ENCODE measurements at places on chromosomes 13 and 19. TPM values are rescaled to one million over a fixed set of nuclear protein-coding genes. Genes with fewer than 3 reads are reported as not detected.
A peak's percentile ranks its signal among the peaks of the same experiment; 100 is the strongest.

The UBE2L5 gene
- not detected for total RNA-seq

The ZNF491 gene
- total RNA-seq = 4.2 TPM

The HSH2D gene
- total RNA-seq = not detected

The SLC7A10 gene
- not detected for total RNA-seq

The KCNN1 gene
- 0.31 TPM for total RNA-seq

The TEX29 gene
- 0.94 TPM for total RNA-seq

GRCh38 chr19:694481-695351, 536 bp downstream of the PRSS57 start:
- no peak for DNase-seq

DNA sequence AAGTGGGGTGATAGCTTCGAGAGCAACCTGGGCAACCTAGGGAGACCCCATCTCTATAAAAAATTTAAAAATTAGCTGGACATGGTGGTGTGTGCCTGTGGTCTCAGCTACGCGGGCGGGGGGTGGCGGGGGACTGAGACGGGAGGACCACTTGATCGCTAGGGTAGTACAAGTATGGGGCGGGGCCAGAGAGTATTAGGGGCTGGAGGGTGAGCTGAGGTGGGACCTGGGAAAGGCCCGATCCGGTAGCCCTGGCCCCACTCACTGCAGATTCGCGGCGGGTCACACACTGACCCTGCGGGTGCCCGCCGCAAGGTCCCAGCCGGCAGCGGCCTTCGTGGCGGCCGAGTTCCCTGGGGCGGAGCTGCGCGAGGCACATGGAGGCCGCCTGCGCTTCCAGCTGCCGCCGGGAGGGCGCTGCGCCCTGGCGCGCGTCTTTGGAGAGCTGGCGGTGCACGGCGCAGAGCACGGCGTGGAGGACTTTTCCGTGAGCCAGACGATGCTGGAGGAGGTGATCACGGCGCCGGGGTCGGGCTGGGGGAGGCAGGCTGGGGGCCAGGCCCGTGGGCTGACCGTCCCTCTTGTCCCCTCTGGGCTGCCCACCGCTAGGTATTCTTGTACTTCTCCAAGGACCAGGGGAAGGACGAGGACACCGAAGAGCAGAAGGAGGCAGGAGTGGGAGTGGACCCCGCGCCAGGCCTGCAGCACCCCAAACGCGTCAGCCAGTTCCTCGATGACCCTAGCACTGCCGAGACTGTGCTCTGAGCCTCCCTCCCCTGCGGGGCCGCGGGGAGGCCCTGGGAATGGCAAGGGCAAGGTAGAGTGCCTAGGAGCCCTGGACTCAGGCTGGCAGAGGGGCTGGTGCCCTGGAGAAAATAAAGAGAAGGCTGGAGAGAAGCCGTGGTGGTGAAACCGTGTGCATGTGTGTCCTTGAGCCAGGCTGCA, 2.0 kb upstream of the ARHGAP45 start:
- DNase-seq = no peak

DNA sequence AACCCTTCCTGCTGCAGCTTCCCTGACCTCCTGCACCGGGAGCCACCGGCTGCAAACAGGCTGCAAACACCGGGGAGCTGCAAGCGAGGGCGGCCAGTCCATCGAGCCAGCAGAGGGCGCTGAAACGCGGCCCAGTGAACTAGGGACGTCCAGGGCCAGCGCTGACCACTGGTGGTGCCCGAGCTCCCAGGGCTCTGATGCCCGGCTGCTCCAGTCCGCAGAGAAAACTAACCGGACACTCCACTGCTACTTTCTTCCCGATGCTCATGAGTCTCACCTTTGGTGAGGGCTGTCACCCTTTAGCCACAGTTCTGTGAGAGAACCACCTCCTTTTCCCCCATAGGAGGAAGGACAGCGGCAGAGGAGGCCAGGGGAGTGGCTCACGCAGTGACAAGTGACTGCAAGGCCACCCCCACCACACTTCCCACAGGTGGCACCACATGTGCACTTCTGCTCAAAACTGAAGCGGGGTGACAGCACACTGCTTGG, 82.8 kb upstream of the MTIF3 start:
- DNase-seq = peak; percentile 94

- no peak for DNase-seq
These were observed 101.5 kb upstream of the FNDC3A start for GRCh38 chr13:48874165-48874564.

DNA sequence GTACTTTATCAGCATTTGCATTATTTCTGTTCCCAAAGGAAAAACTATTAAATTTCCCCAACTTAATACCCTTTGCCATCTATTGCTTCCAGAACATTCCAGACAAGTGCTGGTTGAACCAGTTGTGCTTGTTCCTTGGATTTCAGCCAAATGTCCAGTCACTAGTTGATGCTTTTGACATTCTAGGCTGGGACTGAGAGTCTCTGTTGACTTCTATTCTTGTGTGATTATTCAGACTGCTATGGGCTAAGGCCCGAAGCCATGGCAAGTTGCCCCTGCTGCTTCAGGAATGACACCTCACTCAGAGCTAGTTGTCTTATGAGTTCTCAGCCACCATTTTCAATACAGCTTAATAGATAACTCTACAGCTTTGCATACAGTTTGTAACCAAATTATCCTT, 458.1 kb upstream of the ARGLU1 start:
- no peak for DNase-seq

GRCh38 chr19:45824041-45824471, 8.9 kb upstream of the RSPH6A start:
- DNase-seq = no peak
